ENCODE measurements at places on chromosomes 1 and 21.

- DNase-seq, result no peak
These were observed 2.1 kb downstream of the COL6A2 start for GRCh38 chr21:46100020-46100419.

GRCh38 chr1:7535016-7535415, 236.1 kb upstream of the VAMP3 start:
- no peak for DNase-seq

DNA sequence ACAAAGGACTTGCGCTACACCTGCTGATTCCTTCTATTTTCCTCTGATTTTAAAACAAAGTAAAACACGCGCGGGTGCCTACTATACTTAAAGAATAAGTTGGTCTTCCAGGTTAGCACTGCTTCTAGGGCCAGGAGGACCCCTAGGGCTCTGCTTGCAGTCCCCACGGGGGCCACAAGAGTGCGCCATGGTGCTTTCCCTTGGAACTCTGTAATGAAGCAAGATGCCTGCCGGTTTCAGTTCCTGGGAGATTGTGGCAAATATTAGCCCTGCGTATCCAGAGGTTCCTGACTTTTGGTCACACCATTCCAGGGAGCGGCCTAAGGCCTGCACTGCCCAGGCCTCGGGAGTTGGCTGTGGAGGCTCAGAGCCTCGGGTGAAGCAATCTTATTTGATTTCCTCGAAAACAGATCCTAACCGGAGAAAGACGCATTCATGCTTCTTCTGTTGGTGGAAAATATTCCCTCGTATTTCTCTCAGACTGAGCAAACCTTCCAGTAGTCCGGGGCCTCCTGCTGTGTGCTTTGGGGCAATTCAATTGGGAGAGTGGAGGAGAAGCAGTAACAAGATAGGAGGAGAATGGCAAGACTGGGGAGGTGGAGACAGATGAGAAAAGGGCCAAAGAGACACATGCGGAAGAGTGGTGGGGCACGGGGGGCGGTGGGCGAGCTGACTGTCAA, 25.3 kb downstream of the ADAM30 start:
- DNase-seq, result peak; percentile 51

DNA sequence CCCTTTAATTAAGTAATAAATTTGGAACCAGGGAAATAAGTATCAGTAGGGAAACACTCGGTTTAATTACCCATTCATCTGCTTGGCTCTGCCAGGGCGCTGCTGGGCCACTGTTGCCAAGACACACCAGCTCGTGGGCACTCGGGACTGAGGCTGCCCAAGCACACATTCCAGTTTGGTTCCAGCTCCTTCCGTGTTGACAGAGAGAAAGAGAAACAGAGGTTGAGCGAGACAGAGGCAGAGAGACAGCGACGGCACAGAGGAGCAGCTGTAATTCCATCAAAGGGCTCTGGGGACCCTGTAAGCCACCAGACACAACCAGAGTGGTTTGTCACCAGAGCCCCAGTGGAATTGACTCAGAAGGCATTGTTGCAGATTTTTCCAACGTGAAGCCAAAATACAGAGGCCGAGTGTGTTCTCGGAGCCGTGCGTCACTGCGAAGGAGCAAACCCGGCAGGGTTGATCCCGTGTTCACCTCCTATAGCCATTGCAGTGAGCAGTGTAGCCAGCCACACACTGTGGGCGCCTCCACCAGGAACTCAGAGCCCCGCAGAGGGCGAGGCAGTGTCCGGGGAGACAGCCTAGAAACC, 33.5 kb downstream of the SYF2 start:
- DNase-seq, result no peak
